ENCODE measurements at places on chromosomes 6 and 20.

DNA sequence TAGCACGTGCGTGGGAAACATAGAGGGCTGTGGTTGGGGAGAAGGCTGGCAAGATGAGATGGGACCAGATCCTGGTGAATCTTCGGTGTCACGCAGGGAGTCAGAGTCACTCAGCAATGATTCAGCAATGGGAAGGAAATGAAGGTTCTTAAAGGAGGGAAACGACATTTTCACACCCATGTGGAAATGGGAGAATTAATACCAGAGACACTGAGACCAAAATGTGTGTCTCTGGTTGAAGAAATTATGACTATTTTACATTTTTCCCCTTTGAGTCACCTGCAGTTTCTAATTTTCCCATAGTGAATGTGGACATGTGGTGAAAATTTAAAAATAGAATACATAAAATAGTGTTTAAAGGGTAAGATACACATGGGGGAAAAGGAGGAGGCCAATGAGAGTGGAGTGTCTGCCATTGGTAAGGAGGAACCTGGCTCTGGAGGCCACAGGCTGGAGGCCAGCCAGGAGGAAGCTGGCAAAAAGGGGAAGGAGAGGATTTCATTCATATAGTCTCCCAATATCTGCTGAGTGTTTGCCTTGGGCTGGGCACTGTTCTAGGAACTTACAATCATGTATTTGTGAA lies 17.5 kb downstream of the NRN1 start:
- no peak for DNase-seq

DNA sequence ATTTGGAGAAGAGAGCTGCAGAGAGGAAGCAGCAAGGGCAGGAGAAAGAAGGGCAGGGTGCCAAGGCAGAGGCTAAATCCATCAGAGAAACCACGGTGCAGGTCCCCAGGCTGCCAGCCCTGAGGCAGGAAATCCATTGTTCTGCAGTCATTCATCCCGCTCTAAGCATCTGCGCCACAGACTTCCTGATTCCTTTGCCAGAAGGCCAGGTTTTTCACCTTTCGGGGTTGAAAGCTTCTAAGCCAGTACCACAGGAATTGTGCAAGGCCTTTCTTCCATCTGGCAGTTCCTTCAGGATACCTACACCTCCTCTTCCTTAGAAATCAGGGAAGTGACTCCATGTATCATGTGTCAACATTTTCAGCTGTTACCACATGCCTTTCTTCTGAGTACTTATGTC lies 45.6 kb downstream of the ADGRF5 start:
- DNase-seq, result peak; percentile 31

GRCh38 chr6:14075095-14075503 lies 42.5 kb upstream of the CD83 start:
- DNase-seq, result no peak

DNA sequence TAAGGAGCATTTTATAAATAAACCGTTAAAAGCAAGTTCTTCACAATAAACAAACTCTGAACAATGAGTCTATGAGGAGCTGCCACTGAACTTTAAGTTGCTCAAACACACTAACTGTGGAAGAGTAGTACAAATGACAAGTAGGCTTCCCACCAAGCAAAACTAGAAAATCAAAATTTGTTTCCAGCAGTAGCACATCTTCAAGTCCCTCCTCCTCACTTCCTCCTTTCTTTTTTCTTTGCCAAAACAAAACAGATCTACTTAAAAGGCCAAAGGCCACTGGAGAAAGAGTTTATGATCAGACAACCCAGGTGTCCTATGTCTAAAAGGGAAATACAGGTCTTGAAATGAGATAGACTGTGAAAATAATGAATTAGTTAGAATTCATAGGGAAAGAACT lies 17.1 kb upstream of the FAM135A start:
- no peak for DNase-seq

DNA sequence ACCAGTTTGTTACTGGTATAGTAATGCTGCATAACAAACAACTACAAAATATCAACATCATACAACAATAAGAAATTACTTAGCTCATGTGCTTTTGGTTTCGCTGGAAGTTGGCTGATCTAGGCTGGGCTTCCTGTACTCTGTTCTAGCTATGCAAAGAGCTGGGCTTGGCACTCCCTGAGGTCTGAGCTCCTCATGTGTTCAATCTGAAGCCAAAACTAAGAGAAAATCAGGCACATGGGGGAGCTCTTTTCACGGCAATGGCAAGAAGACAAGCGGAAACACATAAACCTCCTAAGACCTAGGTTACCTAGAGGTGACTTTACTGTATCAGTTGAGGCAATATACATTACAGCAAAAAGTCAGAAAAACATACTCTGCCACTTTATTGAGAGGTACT lies 574.2 kb downstream of the KHDRBS2 start:
- DNase-seq, result no peak

GRCh38 chr6:22827760-22828159 lies 258.4 kb downstream of the HDGFL1 start:
- DNase-seq, result no peak

- DNase-seq, result no peak
Measured at GRCh38 chr6:87099472-87099871, 4.6 kb upstream of the CGA start.

DNA sequence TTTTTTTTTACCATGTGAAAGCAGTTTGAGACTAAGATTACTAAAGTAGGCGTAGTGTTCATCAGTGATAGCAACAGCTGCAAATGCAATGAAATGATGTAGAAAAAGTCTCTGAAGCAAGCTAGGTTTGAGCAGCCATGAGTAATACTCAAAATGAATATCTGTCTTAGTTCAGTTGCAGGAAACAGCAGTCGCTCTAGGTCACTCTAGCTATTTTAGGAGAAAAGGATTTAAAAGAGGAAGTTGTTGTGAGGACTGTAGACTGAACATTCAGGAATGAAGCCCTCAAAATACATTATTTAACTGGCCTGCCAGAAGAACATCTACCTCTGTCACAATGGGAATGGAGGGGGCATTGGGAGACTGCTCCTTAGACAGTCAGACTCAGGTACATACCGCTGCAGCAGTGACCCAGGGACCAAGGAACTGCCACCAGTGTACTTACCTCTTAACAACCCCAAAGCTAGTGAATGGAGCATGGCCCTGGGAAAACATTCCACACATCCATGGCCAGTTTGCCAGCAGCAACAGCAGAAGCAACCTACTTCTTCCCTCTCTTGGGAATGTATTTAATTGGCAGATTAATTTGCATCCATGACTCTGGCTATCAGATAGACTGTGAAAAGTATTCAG lies 243.0 kb upstream of the KHDRBS2 start:
- DNase-seq, result no peak

- no peak for DNase-seq
Measured at GRCh38 chr20:62359043-62359490, 8.0 kb downstream of the LAMA5 start.

GRCh38 chr6:42547407-42548329 lies 16.2 kb upstream of the UBR2 start:
- peak; percentile 75 for DNase-seq

- no peak for DNase-seq
Measured at GRCh38 chr6:85917522-85917921, 274.8 kb upstream of the SYNCRIP start.

GRCh38 chr6:14841901-14842421 lies 403.9 kb upstream of the JARID2 start:
- DNase-seq, result peak; percentile 53

- DNase-seq, result no peak
Measured at GRCh38 chr6:137754366-137754765, 112.7 kb upstream of the TNFAIP3 start.

GRCh38 chr6:166389119-166389518 lies 6.4 kb upstream of the MPC1 start:
- DNase-seq, result no peak

DNA sequence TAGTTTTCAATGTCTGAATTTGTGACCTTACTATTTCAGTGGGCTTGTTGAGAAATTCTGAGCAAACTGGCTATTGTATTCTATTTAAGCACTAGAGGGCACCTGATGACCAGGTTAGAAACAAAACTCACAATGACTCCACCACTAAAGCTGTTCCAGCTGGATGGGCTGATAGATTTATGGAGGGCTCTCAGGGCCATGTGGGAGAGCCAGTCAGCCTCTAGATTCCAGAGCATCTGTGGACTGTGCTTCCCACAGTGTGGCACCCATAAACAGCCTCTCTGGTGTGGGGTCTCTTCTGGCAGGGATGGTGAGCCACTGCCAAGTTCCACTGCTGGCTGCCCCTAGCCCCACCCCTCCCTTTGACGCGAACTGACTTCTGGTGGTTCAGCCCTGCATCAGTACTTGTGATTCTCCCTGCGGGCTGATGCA lies 29.2 kb downstream of the C6orf58 start:
- DNase-seq, result no peak

DNA sequence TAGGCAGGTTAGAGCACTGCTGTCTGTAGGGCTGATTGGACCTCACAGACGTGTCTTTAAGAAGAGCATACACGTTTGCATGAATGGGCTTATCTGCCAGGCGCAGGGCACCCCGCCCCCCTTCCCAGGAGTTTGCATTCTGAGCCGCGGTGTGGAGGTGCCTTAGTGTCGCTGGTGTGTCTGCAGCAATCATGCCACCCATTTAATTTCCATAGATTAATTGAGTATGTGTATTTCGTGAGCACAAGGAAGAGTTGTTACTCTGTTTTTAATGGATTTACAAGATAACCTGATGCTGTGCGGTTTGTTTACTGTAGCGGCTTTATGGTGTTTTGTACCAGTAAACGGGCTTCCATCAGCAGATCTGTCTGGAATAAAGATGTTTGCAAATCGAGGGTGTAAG lies 107.7 kb downstream of the ZDHHC14 start:
- no peak for DNase-seq

DNA sequence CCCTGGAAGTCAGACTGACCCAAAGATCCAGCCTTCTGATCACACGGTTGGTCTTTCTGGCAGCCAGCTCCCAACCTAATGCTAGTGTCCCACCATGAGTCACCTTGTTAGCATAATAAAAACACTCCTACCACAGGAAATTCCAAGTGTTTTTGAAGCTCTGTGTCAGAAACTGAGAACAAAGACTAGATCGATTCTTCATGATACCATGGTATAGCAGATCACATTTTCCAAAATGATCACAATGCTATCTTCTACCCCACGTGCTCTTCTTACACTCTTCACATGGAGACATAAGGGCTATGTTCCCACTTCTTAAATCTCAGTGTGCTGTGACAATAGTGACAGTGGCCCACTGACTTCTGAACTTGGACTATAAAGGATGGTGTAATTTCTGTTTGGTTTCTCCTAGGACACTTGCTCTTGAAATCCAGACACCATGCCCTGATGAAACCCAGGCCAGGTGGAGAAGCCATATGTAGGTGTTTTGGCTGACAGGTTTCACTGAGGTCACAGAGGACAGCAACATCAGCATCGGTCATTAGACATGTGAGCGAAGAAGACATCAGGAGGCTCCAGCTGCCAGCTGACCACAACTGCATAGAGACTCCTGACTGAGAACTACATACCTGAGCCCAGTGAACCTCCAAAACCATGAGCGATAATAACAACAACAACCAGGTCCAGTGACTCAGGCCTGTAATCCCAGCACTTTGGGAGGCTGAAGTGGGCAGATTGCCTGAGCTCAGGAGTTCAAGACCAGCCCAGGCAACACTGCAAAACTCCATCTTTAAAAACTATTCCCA lies 57.5 kb downstream of the MKKS start:
- no peak for DNase-seq

DNA sequence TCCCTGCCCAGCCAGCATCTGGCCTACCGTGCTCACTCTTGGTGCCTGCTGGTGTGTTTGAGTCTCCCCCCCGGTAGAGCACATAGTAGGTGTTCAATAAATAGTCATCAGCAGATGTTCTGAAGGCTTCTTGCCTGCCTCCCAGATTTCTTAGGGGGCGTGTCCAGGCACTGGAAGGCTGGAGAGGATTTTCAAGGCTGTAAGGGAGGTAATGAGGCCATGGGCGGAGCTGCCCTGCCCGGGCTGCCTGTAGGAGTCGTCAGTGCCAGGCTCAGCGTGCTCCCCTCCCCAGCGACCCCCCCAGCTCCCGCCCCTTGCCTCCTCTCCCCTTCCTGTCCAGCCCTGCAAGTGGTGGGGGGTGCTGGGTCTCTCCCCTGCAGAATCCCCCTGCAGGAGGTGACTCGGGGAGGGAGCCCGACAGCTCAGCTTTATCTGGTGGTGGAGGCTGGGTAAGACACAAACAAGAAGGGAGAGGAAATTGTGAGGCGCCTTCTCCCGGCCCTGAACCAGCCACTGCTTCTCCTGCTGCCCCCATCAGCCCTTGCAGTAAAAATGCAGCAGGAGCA lies 55.9 kb downstream of the BCAS4 start:
- no peak for DNase-seq

DNA sequence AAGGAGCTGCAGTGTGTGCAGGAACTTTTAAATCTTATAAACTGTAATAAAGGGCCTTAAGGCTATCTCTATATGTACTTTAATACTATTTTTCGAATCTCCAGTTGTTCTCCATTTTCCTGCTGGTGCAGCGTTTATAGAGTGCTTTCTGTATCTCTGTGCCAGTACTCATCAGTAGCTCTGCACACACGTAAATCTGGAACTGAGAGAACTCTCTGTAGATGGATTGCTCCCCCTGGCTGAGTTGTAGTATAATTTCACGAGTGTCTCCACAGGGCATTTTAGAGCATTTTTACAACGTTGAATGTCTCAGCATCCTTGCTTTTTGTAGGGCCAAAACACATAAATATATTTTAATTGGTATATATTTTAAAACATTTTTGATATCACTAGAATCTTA lies 256.5 kb downstream of the TRDN start:
- no peak for DNase-seq

DNA sequence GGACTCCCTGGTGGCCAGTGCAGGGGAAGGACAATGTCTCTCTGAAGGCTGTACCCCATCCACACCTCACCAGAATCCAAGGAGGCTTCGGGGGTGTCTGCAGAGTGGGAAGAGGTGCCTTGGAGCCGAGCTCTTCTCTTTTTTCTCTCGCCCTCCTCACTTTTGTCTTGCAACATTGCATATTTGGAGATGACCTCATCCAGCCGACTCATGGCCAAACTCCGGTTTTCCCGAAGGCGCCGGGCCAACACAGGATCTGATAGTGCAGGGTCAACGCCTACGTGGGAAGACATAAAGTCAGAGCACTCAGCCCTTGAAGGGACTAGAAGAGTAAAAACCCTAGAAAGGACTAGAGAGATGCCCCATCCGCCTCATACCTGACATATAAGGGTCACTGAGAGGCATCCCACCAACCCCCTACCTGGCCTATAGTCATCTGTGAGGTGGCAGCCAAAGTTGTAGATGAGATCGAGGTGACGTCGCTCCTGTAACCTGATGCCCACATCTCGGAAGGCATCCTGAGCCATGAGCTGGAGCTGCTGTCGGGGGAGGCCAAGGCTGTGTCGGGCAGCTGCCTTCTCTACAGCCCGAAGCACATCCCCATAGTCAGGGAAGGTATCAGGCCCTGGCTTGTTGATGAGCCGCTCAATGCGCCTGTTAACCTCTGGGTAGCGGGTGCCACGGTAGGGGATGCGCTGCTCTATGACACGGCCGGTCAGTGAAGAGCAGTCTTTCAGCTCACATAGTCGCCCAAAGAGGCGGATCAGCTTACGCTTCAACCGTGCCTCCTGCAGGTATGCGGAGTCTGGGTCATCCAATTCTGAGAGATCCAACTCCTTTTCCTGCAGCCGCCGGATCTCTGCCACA lies 3.0 kb upstream of the ZBTB22 start:
- peak; percentile 86 for DNase-seq

Measured in uterus (tissue), 4 donors.